ENCODE measurements at places on chromosomes 7 and 10. TPM values are rescaled to one million over a fixed set of nuclear protein-coding genes. Genes with fewer than 3 reads are reported as not detected.

- DNase-seq: no peak
These were observed 484 bp upstream of the DLX5 start for GRCh38 chr7:97025130-97025499.

TPK1 gene
- total RNA-seq: 4.8 TPM

GRCh38 chr7:19304086-19304485 lies 158.9 kb upstream of the FERD3L start:
- no peak for DNase-seq

AMPH gene
- total RNA-seq: not detected

- DNase-seq: peak; percentile 46
These were observed 427.8 kb downstream of the ARL4A start for GRCh38 chr7:13115157-13115772.

GHRHR gene
- not detected for total RNA-seq

DNA sequence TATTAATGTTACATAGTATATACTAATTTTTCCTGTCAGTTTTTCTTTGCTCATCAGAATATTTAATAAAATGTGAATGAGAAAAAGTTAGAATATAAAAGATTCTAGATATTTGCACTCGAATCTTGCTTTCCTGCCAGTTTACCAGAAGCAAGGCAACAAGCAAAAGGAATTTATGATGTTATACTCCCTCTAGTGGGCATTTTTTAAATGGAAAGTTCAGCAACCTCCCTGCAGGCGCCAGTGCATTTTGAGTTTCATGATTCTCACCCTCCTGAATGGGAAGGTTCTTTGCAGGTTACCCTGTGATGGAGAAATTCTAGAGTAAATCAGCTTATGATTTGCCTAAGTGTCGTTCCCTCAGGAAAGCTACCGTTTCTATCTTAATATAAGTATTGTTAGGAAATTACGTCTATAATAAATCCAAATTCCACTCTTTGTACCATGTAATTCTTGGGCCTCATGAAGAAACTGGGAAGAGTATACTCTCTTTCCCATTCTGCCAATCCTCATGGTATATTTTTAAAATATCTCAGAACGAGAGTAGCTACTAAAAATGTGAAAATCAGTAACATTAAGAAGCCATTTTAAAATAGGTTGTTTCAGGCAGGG lies 350.0 kb downstream of the CRPPA start:
- DNase-seq: peak; percentile 82

- DNase-seq: no peak
These were observed 1.3 kb downstream of the C10orf105 start for GRCh38 chr10:71718165-71718698.

DRGX gene
- not detected for total RNA-seq

RHBDD2 gene
- total RNA-seq: 83.4 TPM

- DNase-seq: no peak
These were observed 27.3 kb upstream of the HERPUD2 start for GRCh38 chr7:35722054-35722849.

INHBA gene
- total RNA-seq: 5.8 TPM

- no peak for DNase-seq
These were observed 71.9 kb downstream of the FOXL3 start for GRCh38 chr7:361680-362401.

DNA sequence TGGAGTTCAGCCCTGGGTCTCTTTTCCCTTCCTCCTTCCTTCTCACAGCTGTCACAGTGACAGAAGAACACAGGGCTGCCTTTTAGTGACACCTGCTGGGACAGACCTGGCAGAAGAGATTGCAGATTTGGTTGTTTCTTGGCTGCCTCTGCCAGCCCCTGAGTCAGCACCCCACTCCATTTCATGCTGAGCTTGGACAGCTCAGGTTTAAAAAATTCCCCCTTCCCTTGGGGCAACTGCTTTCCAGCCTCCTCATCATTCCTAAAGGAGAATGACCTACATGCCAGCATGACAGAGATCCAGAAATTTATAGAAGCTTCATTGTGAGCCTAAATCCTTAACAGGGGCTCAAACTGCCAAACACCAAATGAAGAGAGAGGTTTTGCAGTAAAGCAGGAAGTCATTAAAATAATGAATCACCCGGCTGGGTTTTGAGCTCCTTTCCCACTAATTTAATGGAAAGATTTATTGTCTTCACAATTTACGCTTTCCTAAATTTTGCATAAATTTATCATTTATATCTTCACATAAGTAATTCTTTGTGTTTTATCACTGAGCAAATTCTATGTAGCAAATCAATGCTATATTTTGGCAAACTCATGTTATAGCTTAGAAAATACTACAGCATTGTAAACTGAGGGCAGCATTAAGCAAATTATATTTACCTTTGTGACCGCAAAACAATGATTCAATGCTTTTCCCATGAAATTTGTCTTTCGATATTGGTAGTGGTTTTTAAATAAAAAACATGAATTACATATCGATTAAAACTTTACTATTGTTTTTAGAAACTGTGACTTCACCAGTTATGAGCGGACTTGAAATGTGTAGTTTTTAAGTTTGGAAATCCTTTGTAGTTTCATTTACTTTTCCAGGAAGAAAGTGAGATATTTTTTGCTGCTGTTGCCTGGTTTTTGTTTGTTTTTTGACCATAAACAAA lies 399.5 kb upstream of the ANKRD30A start:
- peak; percentile 92 for DNase-seq

CFAP43 gene
- not detected for total RNA-seq

DNA sequence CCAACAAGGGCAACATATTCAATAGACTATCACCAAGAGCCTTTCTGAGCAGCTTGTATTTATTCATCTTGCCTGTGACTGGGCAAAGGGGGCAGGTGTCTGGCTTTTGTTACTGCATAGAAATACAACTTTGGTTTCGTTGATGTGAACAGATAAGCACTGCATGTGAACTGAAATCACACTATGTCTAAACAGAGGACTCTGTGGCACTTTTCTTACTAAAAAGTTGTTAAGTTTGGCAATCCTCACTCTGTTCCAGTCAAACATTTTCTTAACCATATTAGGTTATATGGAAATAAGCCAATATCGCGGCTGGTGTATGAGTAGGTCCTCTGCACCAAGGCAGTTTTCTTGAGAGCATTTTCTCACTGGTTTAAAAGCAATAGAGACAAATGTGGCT lies 48.5 kb downstream of the CALD1 start:
- DNase-seq: peak; percentile 72

- no peak for DNase-seq
These were observed 18.2 kb downstream of the ATAD1 start for GRCh38 chr10:87799860-87800259.

- no peak for DNase-seq
These were observed 9.8 kb downstream of the IMPDH1 start for GRCh38 chr7:128399991-128400390.

SORCS3 gene
- total RNA-seq: not detected

- DNase-seq: peak; percentile 90
These were observed 13.1 kb downstream of the PLCE1 start for GRCh38 chr10:94006591-94007550.

DNA sequence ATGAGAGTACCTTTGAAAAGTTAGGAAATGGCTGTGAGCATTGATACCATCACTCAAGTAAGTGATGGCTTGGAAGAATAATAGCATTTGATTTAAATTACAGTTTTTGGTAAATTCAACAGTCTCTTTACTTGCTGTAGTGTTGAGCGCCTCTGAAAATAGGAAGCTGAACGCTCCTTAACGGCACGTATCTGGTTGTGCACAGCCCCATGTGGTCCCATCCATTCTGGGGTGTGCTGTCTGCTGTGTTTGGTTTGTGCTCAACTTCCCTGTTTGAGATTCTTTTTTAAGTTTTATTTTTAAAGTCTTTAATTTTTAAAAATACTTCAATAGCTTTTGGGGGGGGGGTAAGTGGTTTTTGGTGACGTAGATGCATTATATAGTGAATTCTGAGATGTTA lies 51.5 kb downstream of the DNAJB6 start:
- DNase-seq: no peak

DNA sequence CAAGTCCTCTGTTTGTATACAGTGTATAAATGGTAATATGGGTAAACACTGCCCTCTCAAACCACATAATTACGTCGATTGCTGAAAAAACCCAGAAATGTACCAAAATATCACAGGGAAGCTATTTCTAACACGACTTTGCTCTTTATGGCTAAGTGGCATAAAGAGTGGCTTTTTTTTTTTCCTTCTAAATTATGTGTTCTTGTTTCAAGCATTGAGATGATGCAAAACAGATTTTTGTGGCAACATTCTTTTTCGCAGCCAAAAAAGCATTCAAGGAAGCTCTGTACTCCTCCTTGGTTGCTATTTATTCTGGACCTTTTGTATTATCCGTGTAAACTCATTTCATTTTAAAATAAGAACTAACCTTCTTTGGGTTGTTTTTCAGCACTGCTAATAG lies 138.9 kb downstream of the VTI1A start:
- no peak for DNase-seq

Data from myocyte (in vitro differentiated cells).